ENCODE measurements at places on chromosomes 7 and 10. TPM values are rescaled to one million over a fixed set of nuclear protein-coding genes. Genes with fewer than 3 reads are reported as not detected.

TSPAN33 gene
- 4.5 TPM for total RNA-seq

FMC1 gene
- 3.4 TPM for total RNA-seq

FAM25A gene
- total RNA-seq: not detected

TEX36 gene
- not detected for total RNA-seq

OR2A12 gene
- total RNA-seq: not detected

SYT15B gene
- 0.15 TPM for total RNA-seq

STMP1 gene
- 18.2 TPM for total RNA-seq

SPDYE6 gene
- not detected for total RNA-seq

CFAP46 gene
- total RNA-seq: not detected

SEC61G gene
- total RNA-seq: 61.0 TPM

FZD1 gene
- 0.10 TPM for total RNA-seq

- DNase-seq: no peak
Measured at GRCh38 chr10:85641479-85642009, 725.1 kb downstream of the GRID1 start.

DNA sequence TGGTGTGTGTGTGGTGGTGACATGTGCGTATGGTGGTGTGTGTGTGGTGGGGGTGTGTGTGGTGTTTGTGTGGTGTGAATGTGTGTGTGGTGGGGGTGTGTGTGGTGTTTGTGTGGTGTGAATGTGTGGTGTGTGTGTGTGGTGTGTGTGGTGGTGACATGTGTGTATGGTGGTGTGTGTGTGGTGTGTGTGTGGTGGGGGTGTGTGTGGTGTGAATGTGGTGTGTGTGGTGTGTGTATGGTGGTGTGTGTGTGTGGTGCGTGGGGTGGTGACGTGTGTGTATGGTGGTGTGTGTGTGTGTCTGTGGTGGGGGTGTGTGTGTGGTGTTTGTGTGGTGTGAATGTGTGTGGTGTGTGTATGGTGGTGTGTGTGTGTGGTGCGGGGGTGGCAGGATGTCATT, 453.1 kb downstream of the DNAJB6 start:
- DNase-seq: no peak

- no peak for DNase-seq
Measured at GRCh38 chr10:131786756-131787605, 113.8 kb upstream of the PPP2R2D start.

GRCh38 chr10:92737484-92737883, 47.7 kb downstream of the HHEX start:
- no peak for DNase-seq

DNA sequence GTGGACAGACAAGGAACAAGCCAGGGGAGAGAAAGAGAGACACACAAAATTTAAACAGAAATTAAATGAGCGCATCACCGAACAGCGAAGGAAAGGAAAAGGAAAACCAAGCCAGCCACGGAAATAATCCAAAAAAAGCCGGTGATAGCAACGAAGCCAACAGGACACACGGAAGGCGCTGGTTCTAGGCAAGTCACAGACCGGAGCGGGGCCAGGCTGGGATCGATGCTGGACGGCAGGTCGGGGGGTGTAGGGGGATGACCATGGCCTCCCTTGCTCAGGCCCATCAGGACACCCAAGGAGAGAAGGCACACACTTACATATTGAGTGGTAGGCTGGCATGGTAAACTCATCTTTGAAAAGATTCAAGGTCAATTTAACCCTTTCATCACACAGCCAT, 202.5 kb upstream of the PTN start:
- DNase-seq: no peak

DNA sequence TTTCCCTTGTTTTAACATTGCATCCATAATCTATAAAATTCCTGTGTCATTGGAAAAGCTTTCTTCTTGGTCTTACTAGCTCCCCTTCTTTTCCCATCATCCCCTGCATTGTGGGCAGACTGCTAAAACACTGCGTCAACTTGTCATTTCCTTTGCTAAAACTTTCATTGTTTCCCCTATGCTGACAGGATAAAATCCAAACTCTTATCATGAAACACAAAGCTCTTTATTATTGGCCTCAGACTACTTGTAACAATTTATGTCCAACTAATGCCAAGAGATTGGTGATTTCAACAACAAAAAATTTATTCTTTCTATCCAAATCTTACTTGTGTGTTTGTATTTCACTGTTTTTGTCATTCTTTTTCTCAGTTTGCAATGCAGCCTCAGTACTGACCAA, 339.1 kb downstream of the HGF start:
- DNase-seq: no peak

- no peak for DNase-seq
Measured at GRCh38 chr10:9636216-9636615, 1381.5 kb upstream of the CELF2 start.

DNA sequence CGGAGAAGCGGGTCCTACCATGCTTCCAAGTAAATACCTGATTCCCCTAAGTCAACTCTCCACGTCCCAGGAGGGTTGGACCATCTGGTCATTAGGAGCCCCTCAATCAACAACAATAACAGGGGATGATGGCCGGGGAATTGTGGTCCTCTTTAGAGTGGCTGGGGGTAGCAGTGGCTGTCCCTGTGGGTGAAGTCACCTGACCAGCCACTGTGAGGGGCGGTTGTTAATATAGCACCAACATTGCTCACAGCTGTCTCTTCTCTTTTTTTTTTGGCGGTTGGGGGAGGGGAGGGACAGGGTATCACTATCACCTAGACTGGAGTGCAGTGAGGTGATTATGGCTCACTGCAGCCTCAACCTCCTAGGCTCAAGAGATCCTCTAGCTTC, 67.9 kb downstream of the SPDYE5 start:
- no peak for DNase-seq

- no peak for DNase-seq
Measured at GRCh38 chr7:64599359-64599758, 36.5 kb upstream of the ZNF680 start.

GRCh38 chr10:107800061-107800460, 635.6 kb upstream of the SORCS1 start:
- DNase-seq: no peak

- no peak for DNase-seq
Measured at GRCh38 chr7:149060156-149060555, 30.4 kb downstream of the ZNF786 start.

DNA sequence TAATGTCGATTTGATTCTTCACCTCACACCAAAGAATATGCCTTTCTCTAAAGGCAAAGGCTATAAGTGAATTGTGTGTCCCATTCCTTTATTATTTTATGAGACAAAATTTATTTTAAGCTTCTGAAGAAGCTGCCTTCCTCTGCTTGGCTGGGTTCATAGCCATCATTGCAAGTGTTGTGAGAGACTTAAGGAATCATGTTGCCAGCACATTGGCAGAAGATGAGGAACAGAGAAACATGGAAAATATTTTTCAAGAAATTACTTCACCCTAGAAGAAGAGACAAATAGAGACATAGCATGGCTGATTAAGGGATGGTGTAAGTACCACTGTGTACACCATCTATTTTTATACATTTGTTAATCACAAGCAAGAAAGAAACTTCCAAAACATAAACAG, 230.1 kb upstream of the SEMA3E start:
- DNase-seq: no peak

GRCh38 chr10:12547301-12547771, 198.0 kb downstream of the CAMK1D start:
- DNase-seq: peak; percentile 17

DNA sequence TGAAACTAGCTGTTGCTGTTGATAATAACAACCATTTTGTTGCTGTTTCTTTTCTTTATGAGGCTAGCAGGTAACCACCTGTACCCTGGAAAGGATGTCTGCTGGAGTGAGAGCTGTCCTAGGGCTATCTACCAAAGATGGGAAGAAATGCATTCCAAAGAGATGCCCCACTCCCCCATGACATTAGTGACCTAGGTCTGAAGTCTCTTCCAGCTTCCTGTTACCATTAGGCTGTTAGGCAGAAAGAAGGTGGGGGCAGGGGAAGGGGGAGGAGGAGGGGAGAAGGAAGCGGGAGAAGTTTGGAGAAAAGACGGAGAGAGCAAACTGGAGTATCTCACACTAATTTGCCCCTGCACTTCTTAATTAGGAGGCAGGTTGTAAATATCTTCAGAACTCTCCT, 118.5 kb downstream of the ABLIM1 start:
- DNase-seq: no peak

DNA sequence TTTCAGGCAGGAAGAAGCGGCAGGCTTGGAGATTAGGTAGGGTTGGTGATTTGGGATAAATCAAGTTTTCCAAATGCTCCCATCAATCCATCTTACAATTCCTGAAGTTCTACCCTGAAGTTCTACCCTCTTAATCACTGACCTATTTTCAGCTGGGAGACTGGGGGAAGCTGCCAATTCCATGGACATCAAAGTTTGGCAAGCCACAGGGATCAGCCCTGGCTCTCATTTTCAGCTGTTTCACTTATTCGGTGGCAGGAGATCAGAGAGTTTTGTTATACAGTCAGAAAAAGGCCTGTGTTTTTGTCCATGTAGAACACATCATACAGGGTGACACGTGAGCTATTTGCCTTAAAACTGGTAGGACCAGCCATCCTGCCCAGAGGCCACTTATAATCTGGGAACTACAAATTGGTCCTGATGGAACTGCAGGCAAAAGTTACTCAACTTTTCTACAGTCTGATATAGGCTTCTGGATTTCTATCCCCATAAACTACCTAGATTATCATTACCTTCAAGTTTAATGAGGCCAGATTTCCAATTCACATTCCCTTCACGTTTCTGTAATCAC, 112.9 kb upstream of the ZNF746 start:
- no peak for DNase-seq

DNA sequence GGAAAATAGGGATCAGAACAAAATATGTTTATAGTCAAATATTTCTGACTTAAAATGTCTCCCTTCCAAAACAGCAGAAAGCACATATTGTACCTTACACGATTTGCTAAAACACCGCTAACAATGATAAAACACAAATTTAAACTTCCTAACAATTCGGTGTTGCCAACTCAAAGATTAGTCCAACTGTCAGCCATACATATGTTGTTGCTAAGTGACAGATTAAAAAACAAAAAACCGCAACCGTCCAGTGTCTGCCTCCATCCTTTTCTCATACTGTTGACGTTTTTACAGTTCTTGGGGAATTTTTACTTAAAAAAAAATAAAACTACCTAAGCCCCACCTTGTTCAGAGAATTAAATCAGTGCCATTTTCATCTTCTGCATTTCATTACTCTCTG, 118.0 kb downstream of the RAB11FIP2 start:
- no peak for DNase-seq

- DNase-seq: no peak
Measured at GRCh38 chr7:43761938-43762692, 3.6 kb downstream of the BLVRA start.

- no peak for DNase-seq
Measured at GRCh38 chr7:29009947-29010346, 51.8 kb upstream of the TRIL start.

DNA sequence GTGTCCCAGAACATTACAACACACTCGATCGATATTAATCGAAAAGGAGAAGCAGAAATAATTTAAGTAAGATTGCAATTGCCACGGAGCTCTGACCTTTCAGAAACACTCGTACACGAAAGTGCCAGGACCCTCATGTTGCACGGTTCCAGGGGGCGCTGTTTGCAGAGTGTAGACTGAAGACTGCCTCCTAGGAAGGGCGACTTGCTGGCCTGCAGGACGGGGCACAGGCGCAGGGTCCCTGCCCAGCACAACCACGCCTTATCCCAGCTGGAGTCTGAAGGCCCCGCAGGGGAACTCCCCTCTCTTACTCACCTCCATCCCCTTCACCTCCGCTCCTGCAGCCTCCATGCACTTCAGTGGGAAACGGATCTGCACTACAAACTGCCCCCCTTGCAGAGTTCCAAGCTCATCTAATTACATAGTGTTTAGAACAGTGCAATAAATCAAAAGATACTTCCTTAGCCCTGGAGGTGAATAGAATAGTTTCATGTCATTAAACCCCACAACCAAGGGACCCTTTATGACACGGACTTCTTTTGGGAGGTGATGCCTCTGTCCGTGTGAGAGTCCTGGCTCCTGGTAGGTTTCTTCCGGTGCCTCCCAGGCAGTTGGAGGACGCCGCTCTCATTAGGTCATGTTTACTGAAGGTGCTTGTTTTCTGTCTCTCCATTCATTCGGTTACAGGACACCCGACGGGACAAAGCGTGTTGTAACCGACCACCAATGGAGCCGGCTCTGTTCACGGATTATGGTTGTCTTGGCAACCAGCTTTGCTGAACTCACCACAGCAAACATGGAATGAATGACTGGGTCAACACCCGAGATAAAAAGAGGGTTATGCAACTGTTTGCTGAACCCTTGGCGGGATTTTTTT, 262.2 kb downstream of the BAMBI start:
- no peak for DNase-seq

DNA sequence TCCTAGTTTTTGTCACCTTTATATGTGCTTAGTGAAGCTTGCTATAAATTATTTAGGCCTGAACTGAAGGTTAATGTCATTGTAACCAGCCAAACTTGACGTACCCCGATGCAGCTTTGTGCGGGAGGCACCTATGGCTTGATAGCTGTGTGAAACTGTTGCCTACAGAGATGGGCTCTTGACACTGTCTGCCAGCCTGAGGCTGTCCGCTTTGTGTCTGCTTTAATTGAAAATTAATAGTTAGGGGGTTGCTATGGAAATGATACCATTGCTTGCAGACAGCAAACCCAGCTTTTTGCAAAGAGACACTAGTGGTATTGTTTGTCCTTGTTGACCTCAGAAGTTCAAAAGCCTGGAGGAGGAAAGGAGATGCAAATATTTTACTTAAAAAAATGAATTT, 2.1 kb upstream of the FOXP2 start:
- no peak for DNase-seq

DNA sequence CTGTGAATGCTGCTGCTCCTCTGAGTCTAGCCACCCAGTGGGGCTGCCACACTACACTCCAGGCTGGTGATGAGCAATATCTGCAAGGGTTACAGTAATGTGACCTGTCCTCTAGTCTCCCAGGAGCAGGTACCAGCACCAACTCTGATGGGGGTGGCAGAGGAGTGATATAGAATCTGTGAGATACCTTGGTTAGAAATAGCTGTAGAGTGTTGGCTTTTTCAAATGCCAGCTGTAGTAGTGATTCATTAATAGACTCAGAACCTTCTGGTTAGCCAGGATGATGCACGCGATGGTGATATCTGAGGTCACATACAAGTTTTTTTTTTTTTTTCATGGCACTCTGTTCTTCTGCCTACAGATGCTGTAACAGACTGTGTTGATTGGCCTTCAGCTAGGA, 757.1 kb downstream of the INHBA start:
- DNase-seq: no peak

GRCh38 chr7:36114355-36114754, 38.7 kb upstream of the EEPD1 start:
- DNase-seq: no peak

- DNase-seq: no peak
Measured at GRCh38 chr10:129941199-129942018, 22.7 kb downstream of the EBF3 start.

- no peak for DNase-seq
Measured at GRCh38 chr10:14491811-14492210, 161.1 kb upstream of the FRMD4A start.

All from CD4-positive, CD25-positive, alpha-beta regulatory T cell (primary cell).